IPS DF 19.7 (cell line): ENCODE measurements at places on chromosomes 4 and X.

GRCh38 chr4:78174891-78175290, 117.8 kb downstream of the FRAS1 start:
- no peak for DNase-seq

DNA sequence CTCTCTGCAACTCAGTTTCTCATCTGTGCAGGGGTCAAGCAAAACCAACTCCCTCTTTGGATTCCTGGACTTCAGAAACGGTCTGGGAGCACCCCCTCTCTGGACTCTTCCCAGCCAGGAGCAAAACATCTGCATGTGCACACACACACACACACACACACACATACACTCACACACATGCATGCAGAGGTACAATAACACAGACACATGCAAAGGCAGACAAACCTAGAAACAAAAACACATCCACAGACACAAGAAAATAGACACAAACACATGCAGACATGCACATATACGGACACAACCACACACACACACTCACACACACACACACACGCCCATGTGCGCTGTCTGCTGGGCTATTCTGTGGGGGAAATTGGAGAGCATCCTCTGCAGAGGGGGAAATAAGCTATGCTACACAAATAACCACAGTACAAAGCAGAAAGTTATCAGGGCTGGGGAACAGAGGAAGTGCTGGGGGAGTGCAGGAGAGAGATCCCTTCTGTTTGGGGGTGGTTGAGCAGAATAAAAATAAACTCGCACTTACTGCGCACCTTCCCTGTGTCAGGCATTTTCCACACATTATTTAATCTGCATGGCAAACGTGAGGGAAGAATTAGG, 19.9 kb downstream of the IQSEC2 start:
- no peak for DNase-seq

DNA sequence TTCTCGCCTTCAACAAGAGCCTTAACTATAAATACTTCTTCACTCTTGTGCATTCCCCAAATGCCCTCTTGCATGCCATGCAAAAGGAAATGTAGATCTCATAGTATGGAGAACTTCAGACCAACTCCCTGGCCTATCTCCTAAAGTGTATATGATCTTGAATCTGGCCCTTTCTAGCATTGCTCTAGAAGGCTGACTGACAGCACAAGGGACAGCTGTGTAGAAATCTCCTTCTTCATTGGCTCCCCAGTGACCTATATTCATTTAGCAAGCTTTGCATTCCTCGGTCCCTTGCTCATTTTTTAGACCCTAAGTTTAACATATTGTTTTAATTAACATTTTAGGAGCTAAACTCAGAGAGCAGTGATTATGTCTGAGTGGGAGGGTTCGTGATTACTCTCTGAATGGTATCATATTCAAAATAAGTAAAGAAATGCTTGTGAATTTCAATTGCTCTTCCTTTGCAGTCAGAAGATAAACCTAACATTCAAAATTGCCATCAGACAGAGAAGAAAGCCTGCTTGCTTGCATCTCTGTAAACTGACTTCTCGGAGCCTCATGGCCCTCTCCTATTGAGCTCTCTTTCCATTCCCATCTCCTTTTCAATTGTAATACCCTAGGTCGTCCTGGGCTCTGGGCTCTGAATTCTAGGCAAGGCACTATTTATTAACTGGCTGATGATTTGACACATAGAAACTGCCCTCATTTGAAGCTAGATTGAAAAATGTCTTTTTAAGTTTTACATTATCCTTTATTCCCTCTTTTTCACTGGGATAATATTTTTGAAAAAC, 120.3 kb upstream of the PRKG2 start:
- DNase-seq = no peak

- no peak for DNase-seq
Observed at GRCh38 chr4:89294573-89295269, 12.9 kb downstream of the GPRIN3 start.

GRCh38 chr4:22245294-22245693, 270.6 kb downstream of the ADGRA3 start:
- no peak for DNase-seq
